Foreskin melanocyte (primary cell): ENCODE measurements at places on chromosomes 5 and 9.

GRCh38 chr5:166505067-166505466 lies 1786.4 kb upstream of the WWC1 start:
- DNase-seq, result no peak

- DNase-seq, result no peak
These were observed 18.0 kb downstream of the IARS1 start for GRCh38 chr9:92275541-92275940.

- no peak for DNase-seq
These were observed 56.8 kb downstream of the PRELID2 start for GRCh38 chr5:145778144-145778900.

DNA sequence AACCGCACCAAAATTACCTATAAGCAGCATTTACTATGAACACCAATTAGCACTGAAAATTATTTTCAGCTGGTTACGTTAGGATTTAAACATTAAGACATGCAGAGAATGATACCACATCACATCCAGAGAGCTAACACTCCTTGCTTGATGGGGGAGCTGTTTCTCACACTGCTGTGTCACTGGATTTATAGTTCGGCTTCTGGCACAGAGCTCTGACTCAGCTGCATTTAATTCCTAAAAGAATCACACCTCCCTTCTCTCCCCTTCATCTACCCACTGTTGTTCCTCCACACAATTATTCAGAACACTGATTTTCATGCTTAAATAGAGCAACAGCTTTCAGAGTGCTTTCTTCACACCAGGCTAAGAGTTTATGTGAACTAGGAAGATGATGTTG lies 82.6 kb upstream of the SV2C start:
- no peak for DNase-seq

DNA sequence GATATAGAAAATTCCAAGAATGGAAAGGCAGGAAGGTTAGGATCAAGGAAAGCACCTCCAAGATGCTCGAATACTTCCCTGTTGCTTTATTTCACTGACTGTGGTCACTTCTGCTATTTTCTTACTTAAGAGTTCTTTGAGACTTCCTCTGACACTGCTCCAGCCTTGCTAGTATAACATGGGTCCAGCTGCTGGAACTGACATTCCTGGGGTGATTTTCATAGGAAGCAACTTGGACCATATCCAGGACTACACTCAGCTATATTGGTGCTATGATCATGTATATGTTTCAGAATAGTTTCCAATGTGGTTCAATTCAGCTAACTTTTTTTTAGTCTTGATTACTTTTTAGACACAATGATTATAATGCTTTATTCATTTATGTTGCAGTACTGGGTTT lies 81.6 kb upstream of the CKMT2 start:
- DNase-seq, result no peak
